ENCODE measurements at places on chromosomes 2 and 18.

DNA sequence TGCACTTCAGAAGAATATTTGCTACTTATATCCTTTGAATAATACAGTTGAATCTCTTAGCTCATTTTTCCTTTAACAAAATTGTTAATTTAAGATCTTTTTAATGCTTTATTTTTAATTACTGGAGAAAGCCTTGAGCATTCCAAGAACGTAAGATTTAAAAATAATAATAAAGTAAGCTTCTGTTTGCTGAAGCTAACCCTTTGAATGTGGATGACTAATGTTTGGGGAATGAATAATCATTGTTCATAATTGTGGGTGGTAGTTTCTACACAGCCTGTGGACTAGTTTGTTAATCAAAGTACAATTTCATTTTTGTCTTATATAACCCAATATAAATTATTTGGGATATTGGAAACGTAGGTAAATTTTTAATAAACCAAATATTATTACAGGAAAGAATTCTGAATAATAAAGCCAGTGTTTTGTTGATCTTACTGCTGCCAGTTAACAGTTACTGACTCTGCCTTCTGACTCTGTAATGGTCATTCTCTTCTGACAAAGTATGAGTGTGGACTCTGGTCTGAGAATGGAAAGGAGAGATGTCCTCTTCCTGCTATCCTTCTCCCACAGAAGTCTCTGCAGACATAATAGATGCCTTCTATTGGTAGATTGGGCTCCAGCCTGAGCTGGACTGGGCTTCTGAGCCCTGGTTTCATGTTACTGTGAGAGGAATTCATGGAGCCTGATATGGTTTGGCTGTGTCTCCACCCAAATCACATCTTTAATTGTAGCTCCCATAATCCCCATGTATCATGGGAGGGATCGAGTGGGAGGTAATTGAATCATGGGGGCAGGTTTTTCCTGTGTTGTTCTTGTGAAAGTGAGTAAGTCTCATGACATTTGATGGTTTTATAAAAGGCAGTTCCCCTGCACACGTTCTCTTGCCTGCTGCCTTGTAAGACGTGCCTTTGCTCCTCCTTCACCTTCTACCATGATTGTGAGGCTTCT lies 292.7 kb upstream of the SLC39A10 start:
- DNase-seq: no peak

DNA sequence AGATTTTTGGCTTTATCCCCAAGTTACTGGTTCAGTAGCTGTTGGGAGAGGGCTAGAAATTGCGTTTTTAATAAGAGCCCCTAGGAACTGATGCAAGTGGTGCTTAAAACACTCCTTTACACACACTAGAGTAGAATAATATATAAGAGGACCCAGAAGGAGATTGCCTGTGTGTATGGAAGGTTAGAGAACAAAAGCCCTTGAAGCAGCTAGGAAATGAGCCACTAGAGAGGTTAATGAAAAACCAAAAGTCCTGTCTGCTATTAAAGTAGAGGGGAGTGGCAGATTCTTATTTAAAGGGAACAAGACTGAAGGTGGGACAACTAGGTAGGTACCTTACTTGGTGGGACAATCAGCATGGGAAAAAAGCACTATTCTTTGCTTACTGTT lies 14.4 kb upstream of the SLC39A10 start:
- DNase-seq: no peak

DNA sequence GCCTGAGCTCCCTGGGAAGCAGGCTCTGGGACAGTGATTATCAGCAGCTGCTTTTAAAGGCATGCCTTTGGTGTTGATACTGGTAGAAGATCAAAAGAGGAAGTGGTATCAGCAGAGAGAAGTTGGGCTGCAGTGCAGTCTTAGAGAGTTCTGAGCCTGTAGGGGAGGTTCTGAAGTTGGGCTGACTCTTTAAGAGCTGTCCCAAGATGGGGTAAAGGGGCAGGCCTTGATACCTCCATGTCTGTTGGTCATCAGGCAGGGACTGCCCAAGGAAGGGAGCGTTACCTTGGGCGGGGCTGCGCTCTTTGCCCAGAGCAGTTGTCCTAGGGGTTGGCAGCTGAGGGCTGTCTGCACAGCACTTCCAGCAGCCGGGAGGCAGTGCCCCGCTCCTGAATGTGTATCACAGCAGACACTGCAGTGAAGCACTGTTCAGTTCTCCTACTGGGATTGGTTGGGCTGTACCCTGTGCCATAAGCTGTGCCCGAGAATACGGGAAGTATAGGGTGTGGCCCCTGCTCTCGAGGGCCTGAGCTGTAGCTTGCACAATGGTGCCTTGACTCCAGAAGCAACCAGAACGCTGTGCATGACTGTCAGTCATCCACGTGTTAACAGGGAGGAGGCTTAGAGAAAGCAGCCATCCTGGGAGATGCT lies 177.0 kb downstream of the CTIF start:
- no peak for DNase-seq

- no peak for DNase-seq
Measured at GRCh38 chr18:73897517-73897916, 250.1 kb downstream of the FBXO15 start.
